ENCODE measurements at places on chromosomes 2 and 18.

GRCh38 chr18:57435846-57436190 is 644 bp downstream of the ONECUT2 start:
- DNase-seq, result no peak

- DNase-seq, result no peak
Observed at GRCh38 chr2:152580714-152581113, 136.5 kb downstream of the PRPF40A start.

DNA sequence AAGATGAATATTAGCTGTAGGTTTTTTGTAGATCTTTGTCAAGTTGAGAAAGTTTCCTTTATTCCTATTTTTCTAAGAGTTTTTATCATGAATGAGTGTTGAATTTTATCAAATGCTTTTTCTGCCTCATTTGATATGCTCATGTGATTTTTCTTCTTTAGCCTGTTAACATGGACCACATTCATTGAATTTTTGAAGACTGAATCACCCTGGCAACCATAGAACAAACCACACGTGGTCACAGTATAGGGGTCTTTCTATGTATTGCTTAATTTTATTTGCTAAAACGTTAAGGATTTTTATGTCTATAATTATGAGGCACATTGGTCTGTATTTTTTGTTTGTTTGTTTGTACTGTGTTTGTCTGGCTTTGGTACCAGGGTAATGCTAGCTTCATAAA is 201.7 kb upstream of the CWC22 start:
- no peak for DNase-seq

DNA sequence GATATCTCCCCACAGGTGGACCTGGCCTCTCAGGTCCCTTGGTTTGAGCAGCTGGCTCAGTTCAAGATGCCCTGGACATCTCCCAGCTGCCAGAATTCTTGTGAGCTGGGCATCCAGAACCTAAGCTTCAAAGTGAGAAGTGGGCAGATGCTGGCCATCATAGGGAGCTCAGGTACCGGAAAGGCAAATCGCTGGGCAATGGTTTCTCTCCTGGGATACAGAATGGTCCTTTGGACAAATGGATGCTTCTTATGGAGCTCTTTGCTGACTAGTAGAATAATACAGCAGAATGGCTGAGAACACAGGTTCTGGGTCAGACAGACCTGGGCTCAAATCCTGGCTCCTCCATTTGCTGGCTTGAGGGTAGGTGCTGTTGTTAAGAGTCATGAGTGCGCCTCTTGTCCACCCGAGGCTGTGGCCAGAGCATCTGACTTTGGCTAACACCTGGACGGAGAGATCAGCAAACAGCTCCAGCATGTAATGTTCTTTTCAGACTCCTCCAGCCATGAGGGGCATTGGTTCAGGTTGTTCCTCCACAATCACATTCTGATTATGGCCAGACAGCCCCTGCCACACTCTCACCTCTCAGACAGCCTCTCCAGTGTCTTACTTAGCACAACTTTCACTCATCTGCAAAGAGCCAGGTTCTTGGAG is 7.5 kb downstream of the ABCG8 start:
- DNase-seq, result no peak

DNA sequence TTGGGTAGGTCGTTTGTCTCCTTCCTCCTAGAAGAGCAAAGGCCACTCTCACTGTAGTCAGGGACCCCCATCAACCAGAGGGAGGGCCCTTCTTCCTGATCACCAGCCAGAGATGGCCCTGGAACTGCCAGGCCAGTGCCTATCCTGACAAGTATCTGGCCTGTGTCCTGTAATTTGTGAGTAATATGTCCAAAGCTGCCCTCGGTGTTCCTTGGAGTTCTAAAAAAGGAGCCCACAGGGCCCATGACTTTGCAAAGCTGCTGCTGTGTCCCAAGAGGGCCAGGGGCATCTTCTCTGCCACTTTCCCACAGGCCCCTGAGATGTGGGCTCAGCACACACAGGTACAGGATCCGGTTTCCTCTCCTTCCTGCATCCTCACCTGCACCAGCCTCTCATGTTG is 212.4 kb downstream of the SEPTIN10 start:
- no peak for DNase-seq

DNA sequence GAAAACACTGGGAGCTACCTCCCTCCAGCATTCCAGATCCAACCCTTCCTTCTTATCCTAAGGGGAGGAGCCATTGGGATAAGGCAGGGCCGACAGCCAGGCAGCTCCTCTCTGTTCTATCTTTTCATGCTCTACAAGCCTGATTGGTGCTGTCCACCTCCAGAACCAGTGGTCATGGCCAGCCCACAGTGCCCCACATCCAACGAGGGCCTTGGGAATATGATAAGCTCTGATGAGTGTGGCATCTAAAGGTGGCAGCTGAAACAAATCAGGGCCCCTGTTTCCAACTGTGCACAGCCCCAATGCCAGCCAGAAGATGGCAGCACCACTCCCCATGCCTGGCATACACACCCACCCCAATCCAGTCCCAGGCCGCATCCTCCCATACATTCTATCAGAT is 329.3 kb downstream of the C1D start:
- no peak for DNase-seq

DNA sequence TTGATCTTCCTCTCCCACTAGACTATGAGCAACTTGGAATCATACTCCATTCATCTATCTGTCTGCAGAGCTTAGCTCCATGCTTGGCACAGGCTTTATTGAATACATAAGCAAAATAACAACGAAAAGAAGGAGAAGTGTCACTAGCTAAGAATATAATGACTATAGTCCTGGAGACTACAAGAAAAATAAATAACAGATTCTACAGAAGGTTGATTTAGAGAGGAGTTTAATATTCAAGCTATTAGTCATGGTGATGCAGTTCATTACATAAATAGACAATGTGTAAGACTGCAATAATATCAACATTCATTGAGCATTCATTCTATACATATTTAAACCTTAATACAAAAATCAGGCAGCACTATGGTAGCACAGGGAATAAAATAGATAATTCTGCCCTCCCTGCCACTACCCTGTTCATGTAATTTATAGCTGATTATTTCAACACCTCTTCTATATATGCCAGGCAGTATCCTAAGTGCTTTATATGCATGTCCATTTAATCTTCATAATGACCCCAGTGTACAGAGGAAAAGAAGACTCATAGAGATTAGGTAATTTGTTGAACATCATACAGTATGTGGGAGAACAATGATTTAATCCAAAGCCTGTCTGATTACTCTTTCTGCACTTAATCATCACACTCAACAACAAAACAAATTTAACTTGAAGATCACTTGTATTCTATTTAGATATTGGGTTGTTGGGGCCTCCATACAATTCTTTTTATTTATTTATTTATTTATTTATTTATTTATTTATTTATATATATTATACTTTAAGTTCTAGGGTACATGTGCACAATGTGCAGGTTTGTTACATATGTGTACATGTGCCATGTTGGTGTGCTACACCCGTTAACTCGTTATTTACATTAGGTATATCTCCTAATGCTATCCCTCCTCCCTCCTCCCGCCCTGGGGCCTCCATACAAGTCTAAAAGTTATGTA is 165.3 kb downstream of the RNF152 start:
- no peak for DNase-seq

- no peak for DNase-seq
Observed at GRCh38 chr2:579351-579886, 97.8 kb downstream of the TMEM18 start.

GRCh38 chr2:129812071-129812470 is 167.4 kb upstream of the RAB6C start:
- DNase-seq, result peak; percentile 74

GRCh38 chr2:231810905-231811304 is 24.7 kb downstream of the COPS7B start:
- no peak for DNase-seq

DNA sequence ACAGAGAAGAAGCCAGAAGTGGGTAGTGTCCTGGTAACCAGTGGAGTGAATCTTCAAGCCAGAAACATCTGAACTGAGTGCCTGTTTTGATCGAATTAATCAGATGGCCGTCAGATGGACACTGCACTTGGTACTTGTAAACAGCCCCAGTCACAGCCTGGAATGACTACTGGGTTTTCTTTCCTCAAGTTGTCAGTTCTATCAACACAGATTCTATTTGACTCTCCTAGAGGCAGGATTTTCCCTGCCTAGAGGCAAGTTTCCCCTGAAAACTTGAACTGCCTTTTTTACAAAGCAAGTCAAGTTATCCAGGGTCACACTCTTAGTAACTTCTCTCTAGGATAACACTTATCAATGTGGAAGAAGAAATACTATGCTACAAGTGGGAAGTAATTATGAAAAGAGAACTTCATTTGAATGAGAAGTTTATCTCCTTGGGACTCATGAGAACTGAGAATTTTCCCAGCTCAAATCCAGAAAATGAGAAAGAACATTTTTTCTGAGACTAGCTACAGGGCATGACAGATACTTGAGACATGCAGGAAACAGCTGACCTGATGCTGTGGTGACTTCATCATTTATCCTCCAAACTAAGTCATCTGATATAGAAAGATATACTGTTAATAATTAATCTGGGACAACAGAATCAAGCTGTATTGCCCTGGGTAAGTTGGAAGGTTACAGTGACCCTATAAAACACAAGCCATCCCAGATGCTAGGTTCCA is 36.0 kb downstream of the SULT1C2 start:
- DNase-seq, result no peak

- DNase-seq, result no peak
Observed at GRCh38 chr2:135965756-135966155, 19.7 kb downstream of the DARS1 start.

- no peak for DNase-seq
Observed at GRCh38 chr2:219440388-219441256, 6.0 kb downstream of the SPEG start.
